ENCODE measurements at places on chromosomes 2 and 18. TPM values are rescaled to one million over a fixed set of nuclear protein-coding genes. Genes with fewer than 3 reads are reported as not detected.

The MDH1B gene
- total RNA-seq, result not detected

The CLEC4F gene
- total RNA-seq, result not detected

- DNase-seq, result no peak
These were observed 287.9 kb downstream of the LPIN1 start for GRCh38 chr2:12034382-12034781.

- no peak for DNase-seq
These were observed 254.7 kb downstream of the HDAC4 start for GRCh38 chr2:239146011-239146641.

- no peak for DNase-seq
These were observed 7.1 kb downstream of the UBXN2A start for GRCh38 chr2:23947350-23947749.

DNA sequence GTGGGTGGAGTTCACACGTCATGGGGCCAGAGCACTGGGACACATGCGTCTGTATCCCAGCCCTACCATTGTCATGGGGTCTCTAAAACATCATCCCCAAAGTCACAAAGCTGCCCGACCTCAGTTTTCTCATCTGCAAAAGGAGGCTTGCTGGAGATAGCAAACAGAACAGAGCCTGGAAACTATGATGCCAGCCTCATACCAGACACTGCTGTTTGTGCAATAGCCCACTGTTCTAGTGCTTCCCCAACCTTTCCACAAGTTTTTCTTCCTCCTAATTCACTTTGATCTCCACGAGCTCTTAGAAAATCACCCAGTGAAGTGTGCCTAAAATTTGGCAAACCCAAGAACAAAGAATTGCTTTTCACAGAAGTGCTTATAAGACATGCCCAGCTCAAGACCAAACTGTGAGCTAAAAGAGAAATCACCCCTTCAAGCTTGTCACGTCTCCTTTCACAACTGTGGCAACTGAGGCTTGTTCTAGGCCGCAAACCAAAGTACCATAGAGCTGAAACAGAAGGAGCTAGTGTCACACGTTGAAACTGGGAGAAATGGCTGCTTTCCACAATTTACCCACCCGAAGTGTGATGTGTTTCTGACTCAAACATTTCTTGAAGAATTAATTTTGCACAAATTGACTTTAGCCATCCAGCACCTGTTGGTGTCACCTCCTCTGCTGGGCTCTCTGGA is 162.7 kb upstream of the ID2 start:
- no peak for DNase-seq

The FBXO36 gene
- 1.6 TPM for total RNA-seq

DNA sequence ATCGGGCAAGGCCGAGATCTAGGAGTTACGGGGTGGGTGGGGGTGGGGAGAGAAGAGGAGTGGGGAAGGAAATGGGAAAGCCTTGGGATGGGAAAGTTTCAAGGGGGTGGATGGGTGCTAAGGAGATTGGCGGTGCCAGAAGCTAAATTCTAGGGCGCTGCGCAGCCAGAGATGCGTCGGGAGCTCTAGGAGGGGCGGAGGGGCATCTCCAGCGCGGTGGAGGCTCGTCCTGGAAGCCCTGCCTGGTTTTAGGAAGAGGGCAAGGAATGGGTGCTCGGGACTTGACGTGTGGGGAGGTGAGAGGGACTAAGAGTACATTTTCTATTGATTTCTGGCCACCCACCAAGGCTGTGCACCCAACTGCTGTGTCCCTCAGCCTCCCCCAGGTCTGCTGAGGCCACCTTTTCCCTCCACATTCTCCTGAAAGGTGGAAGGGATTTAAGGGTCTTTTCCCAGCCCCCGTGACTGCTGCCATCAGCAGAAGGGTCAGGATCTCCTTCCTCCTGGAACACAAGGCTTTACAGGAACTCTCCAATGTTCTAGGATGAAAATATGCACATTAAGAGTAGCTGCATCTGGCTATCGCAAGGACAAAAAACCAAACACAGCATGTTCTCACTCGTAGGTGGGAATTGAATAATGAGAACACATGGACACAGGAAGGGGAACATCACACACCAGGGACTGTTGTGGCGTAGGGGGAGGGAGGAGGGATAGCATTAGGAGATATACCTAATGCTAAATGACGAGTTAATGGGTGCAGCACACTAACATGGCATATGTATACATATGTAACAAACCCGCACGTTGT is 1.4 kb downstream of the C2orf72 start:
- DNase-seq, result no peak

- DNase-seq, result no peak
These were observed 91.6 kb downstream of the TMX3 start for GRCh38 chr18:68623342-68623741.

- no peak for DNase-seq
These were observed 40.2 kb upstream of the SKA1 start for GRCh38 chr18:50334546-50335152.

DNA sequence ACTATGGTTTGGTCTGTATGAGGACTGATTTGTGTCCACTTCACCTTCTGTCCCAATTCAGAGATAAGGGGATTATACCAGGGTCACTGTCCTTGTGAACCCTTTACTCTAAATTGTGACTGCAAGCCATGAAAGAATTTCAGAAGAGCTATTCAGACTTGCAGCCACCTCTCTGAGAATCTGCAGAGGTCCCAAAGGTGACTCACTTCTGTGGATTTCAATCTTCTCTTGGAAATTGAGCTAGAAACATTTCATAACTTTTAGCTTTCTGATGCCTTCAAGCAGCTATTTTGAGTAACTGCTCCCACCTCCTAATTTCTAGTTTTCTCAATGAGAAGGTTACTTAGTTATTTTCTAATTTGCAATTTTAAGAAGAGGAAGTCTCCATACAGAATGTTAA is 1242.4 kb upstream of the ACVR2A start:
- DNase-seq, result no peak

- DNase-seq, result peak; percentile 54
These were observed at the start of gene SNED1 for GRCh38 chr2:240997856-240998705. SNED1 (plus strand) TSS chr2:240998618; CDS start chr2:240998838, 220 bp downstream.
